ENCODE measurements at places on chromosomes 3 and 15.

DNA sequence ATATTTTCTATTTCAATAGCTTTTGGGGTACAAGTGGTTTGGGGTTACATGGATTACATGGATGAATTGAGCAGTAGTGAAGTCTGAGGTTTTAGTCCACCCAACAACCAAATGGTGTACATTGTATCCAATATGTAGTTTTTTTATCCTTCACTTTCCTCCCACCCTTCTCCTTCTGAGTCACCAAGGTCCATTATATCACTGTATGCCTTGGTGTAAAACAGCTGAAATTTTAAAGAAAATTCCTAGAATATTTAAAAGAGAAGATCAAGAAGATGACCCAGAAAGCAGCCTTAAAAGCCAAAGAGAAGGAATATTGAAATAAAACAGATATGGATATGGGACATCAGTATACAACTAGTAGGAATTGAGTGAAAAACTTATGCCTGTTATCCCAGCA, 204.2 kb upstream of the COL8A1 start:
- DNase-seq, result no peak

GRCh38 chr3:191379446-191379845, 49.1 kb upstream of the UTS2B start:
- no peak for DNase-seq

GRCh38 chr15:33218071-33218491, 23.6 kb upstream of the FMN1 start:
- DNase-seq, result no peak

- no peak for DNase-seq
Measured at GRCh38 chr3:95521396-95521795, 1293.0 kb upstream of the EPHA6 start.

DNA sequence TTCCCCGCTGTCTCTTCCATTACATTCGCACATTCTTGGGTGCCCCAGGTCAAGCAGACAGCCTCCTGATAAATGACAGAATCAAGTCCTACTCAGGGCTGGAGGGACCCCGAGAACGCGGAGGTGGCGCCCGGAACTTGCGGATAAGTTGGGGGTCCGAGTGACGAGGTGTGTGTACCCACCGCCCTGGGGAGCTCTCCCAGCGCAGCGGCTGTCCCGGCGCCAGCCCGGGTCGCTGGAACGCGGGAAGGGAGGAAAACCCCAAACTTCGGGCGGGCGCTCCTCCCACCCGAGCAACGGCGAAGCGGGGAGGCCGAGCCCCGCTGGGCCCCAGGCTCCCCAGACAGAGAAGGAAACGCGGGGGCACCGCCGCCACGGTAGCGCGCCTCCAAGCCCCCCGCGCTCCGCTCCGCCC, 550 bp downstream of the CLN6 start:
- no peak for DNase-seq

GRCh38 chr15:83207009-83207659, 489 bp downstream of the HDGFL3 start:
- DNase-seq, result peak; percentile 71

DNA sequence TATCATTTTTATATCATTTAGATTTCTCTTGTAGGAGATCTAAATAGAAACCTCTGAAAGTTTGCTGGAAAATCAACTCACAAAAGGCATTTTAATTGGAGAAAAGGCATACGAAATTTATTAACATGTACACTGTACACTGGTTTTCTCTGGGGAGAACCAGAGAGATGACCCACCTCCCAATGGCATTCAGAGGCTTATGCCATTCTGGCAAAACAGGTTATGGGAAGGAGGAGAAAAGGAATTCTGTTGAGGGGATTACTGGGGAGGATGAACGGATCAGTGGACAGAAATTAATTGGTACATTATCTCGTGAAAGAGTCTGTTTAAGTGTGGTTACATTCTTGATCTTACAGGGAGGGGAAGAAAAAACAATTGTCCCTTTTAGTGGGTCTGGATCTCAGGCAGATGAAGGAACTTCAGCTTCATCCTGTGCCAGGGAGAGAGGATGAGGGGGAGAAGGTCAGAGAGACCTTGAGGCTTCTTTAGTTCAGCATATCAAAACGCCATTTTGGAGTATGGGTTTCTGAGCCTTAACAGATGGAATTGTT, 16.5 kb downstream of the RAB11A start:
- DNase-seq, result no peak

- peak; percentile 50 for DNase-seq
Measured at GRCh38 chr3:69740103-69741021, 1.1 kb downstream of the MITF start.

DNA sequence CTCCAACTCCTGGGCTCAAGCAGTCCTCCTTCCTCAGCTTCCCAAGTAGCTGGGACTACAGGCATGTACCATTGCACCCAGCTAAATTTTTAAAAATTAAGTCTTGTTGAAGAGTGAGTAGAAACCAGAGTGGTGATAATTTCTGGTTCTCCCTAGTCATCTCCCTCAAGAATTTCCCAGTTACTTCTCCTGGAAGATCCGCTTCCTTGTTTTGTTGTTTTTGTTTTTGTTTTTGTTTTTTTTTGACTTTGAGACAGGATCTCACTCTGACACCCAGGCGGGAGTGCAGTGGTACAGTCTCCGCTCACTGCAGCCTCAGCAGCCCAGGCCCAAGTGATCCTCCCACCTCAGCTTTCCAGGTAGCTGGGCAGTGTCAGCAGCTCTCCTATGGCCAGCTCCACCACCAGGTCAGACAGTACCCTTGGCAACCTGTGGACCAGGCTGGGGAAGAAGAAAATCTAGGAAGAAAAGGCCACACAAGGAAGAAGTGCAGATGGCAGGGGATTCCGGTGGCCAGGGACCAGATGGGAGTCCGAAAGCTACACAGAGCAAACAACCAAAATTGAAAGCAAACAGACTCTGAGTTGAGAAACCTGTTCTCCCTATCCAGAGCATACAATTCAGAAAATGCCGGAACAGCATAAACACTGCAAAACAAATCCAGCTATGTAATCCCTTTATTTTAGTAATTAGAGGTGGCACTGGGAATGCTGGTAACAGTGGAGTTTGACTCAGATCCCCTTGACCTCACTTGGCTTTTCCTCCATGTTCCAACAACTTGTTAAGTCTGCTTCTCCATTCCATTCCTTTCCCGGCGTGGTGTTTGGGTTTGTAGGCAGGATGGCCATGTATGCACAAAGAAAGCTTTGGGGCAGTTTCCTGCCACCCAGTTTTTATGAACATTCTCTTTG, 266.6 kb upstream of the CTDSPL start:
- DNase-seq, result no peak

GRCh38 chr15:93829115-93829870, 402.1 kb upstream of the MCTP2 start:
- no peak for DNase-seq

GRCh38 chr3:148815316-148816110, 12.1 kb upstream of the CPB1 start:
- DNase-seq, result no peak

GRCh38 chr3:101849714-101850245, 466 bp downstream of the NFKBIZ start:
- peak; percentile 63 for DNase-seq

DNA sequence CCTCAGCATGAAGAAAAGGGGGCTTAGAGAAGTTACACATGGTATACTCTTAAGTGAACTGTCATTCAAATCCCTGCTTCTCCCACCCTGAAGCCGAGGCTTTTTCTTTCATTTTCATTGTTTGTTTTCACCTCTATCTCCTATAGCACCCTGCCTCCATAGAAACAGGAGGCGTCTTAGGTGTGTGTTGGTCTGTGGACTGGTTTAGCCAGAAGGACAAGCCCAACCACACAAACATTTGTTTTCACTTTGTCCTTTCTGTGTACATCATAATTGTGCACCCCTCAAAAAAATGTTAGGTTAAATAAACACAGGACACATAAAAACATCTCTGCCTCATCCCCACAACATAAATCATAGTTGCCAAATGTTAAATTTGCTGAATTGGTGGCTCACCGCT, 73.3 kb upstream of the UBE2E2 start:
- no peak for DNase-seq

- DNase-seq, result no peak
Measured at GRCh38 chr3:58093574-58094195, 85.5 kb downstream of the FLNB start.

- no peak for DNase-seq
Measured at GRCh38 chr3:179687967-179688535, 35.2 kb downstream of the USP13 start.

DNA sequence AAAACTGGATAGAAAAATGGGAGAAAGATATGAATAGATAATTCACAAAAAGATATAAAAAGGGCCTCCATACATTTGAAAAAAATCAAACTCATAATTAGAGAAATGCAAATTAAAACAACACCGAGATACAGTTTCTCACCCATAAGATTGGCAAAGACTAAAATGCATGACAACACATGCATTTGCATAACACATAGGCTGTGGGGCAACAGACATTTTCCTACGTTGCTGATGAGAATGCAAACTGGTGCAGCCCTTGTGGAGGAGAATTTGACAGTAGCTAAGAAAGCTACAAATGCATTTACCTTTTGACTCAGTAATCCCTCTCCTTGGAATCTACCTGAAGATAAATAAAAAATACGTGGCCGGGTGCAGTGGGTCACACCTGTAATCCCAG, 11.4 kb upstream of the CAND2 start:
- DNase-seq, result no peak

DNA sequence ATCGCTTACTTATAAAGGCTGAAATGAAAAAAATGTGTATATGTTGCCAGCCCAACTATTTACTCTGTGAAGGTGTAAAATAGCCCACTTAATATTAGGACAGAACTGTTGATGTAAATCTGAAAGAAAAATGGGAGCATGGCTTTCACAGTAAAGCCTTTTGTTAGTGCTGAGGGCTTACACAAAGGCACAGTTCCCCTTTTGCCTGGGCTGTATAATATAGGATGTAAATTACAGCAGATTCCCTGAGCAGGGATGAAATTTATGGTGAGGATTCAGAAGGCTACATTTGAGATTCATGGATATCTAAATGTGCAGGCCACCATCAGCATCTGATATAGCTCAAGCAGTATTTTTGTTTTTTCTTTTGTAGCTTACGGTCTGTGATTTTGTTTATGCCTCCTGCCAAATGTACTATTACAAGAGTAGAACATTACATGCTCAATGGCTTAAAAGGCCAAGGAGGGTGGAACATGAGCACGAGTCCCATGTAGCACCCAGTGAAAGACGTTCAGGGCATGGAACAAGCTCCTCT, 109.1 kb upstream of the ATP10A start:
- DNase-seq, result no peak

DNA sequence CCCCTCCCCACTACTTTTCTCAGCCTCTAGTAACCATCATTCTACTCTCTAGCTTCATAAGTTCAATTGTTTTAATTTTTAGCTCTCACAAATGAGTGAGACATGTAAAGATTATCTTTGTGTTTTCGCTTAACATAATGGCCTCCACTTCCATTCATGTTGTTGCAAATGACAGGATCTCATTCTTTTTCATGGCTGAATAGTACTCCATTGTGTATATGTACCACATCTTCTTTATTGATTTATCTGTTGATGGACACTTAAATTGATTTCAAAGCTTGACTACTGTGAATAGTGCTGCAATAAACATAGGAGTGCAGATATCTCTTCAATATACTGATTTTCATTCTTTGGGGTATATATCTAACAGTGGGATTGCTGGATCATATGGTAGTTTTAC, 699.8 kb upstream of the NR2F2 start:
- DNase-seq, result no peak

DNA sequence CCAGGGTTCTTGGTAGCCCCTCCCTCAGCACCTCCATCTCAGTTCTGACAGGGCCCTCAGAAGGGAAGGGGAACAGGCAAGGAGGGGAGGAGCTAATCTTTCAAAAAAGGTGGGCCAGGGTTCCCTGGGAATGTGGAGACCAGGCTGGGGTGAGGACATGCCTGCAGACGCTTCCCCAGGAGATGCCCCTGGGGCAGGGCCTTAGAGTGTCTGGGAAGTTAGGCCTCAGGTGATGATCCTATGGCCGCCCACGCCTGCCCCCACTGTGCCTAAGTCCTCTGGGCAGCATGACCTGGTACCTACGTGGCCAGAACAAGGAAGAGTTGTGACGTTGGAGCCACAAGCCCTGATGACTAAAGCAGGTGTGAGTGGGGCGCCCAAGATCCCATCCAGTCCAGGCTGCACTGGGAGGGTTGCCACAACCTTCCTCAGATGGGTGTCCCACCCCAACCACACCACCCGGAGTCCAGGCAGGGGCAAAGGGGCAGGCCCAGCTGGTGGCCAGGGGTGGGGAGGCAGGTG, 3.9 kb upstream of the SEMA3B start:
- DNase-seq, result no peak

DNA sequence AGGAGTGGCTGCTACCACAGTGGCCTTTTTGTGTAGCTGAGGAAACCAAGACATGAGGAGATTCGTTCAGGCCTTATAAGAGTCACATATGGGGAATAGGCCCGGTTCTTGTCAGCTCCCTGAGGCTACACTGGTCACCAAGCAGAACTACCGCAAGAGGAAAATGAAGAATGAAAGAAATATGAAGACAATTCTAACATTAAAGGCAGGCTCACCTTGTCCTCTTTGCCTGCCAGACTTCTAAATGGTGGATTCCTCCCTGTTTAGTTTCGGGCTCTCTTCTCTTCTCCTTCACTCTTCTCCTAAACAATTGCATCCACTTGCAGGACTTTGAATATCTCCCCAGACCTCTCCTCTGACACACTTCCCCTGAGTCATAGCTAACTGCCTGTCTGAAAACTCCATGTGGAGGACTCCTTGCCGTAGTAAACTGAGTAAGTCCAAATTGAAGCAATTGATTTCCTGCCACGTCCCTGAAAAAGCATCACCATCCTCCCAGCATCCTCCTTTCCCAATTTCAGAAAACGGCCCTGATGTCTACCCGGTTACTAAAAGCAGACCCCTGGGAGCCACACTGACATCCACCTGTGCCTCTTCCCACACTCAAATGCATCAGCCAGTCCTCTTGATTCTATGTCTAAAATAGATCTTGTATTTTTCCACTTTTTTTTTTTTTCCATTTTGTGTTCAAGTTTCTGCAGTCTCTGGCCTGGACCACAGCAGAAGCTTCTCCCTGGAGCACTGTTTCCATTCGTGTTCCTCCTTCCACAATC, 30.3 kb upstream of the VEPH1 start:
- DNase-seq, result no peak

DNA sequence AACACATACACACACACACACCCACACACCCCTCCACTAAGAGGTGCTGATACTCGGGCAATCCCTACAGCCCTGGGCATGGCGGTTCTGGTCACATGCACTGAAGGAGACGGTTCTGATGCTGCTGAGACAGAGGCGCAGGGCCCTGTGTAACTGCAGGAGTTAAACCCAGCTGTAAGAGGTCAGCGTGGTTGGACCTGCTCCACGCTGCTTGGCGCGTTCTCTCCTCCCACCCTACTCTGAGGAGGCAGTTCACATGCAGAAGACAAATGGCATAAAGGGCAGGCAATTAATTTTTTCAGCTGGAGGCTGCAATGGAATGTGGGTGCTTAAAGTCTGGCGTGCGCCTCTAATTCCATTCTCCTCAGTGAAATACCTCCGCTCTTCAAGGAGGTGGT, 35.2 kb downstream of the GRK7 start:
- DNase-seq, result no peak

GRCh38 chr15:58378241-58379085, 53.3 kb upstream of the LIPC start:
- DNase-seq, result no peak

DNA sequence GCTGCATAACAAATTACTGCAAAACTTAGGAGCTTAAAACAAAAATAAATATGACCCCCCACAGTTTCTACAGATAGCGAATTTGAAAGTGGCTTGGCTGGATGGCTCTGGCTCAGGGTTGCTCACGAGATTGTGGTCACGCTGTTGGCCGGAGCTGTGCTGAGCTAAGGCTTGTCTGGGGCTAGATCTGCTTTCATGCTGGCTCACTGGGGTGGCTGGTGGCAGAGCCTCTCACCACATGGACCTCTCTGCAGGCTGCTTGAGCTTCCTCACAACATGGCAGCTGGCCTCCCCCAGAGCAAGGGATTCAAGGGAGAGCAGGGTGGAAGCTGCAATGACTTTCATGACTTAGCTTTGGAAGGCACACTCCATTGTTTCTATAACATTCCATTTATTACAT, 354.1 kb downstream of the SHQ1 start:
- no peak for DNase-seq

Data from nephron progenitor cell (in vitro differentiated cells).